H7 (cell line): ENCODE measurements at places on chromosomes 1 and 21. TPM values are rescaled to one million over a fixed set of nuclear protein-coding genes. Genes with fewer than 3 reads are reported as not detected.

DNA sequence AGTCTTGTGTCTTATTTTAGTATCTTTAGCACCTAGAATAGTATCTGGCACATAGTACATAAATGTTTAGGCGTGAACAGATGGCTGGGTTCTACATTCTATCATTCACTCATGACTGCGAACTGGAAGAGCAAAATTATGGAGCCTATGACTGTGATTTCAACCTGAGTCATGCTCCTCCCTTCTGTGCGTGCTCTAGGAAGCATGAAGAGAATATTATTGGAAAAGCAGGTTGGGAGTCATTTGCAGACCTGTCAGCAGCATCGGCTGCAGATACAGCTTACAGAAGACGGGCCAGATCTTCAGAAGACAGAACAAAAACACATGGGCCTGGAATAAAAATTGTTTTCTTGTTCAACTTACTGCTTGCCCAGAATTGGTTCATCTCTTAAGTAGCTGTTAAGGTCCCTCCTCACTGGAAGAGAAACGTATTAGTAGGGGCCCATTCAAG, 344.0 kb upstream of the USP24 start:
- DNase-seq, result no peak

DNA sequence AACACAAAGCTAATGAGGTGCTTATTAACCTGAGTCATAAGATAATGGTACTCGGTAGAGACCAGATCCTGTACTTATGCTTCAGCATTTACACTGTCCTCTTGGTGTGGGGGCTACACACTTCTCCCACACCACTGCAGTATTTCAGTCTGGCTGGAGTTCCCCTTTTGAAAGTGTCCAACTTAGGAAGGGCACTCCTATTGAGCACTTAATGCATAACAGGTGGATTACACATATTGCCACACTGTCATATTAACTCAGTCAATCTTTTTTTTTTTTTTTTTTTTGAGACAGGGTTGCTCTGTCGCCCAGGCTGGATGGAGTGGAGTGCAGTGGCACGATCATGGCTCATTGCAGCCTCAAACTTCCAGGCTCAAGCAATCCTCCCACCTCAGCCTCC, 1.5 kb downstream of the GPATCH4 start:
- no peak for DNase-seq

- DNase-seq, result no peak
These were observed 991 bp downstream of the SELENBP1 start for GRCh38 chr1:151371370-151372057.

GRCh38 chr1:62232871-62233278, 38.2 kb downstream of the L1TD1 start:
- no peak for DNase-seq

GRCh38 chr1:155051777-155052398, 772 bp downstream of the ADAM15 start:
- DNase-seq, result peak; percentile 84

- DNase-seq, result no peak
These were observed 90.2 kb downstream of the PBX1 start for GRCh38 chr1:164649146-164649545.

DNA sequence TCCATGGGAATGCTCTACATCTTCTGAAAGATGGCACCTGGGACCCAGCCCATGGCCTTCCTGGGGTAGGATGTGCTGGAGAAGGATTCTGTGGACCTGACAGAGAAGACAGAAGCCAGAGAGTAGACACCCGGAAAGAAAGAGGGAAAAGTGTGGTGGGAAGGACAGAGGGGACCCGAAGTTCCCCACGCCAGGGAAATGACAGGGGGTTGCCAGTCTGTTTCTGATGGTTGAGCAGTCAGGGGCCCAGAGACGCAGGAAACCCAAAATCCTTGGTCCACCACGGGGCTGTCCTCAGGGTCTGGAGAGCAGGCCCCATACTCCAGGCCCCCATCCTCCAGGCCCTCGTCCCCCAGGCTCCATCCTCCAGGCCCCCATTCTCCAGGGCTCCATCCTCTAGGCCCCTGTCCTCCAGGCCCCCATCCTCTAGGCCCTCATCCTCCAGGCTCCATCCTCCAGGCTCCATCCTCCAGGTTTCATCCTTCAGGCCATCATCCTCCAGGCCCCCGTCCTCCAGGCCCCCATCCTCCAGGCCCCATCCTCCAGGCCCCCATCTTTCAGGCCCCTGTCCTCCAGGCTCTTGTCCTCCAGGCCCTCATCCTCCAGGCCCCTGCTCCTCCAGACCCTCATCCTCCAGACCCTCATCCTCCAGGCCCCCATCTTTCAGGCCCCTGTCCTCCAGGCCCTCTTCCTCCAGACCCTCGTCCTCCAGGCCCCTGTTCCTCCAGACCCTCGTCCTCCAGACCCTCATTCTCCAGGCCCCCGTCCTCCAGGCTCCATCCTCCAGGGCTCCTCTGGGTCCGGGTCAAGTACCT, 1.0 kb upstream of the TFF2 start:
- DNase-seq, result no peak

GRCh38 chr21:45459171-45460010, 54.4 kb downstream of the COL18A1 start:
- DNase-seq, result no peak

- no peak for DNase-seq
These were observed 61.4 kb upstream of the CNIH3 start for GRCh38 chr1:224554620-224555259.

DNA sequence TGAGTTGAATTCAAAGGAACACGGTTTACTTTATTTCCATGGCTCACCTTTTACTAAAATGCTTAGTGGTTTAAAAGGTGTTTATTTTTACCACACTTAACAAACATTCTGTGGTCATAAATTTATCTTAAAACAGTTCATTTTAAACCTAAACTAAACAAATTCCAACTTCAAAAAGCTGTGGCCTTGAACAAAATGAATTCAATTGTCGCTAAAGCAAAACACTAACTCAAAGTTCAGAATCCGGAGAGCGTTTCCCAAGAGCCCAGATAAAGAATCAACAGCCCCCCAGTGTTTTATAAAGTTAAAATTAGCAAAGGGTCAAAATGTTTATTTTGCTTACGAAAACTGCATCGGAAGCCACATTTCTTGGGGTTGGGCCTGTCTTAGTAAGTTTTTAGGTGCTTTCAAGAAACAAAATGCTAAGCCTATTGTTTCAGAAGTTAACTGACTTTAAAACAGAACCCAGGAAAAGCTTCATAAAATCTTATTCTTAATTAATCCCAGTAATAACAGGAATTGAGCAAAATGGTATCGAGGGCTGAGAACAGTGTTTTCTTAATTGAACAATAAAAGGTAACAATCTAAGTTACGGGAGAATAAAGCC, 1.3 kb downstream of the PUM1 start:
- no peak for DNase-seq

DNA sequence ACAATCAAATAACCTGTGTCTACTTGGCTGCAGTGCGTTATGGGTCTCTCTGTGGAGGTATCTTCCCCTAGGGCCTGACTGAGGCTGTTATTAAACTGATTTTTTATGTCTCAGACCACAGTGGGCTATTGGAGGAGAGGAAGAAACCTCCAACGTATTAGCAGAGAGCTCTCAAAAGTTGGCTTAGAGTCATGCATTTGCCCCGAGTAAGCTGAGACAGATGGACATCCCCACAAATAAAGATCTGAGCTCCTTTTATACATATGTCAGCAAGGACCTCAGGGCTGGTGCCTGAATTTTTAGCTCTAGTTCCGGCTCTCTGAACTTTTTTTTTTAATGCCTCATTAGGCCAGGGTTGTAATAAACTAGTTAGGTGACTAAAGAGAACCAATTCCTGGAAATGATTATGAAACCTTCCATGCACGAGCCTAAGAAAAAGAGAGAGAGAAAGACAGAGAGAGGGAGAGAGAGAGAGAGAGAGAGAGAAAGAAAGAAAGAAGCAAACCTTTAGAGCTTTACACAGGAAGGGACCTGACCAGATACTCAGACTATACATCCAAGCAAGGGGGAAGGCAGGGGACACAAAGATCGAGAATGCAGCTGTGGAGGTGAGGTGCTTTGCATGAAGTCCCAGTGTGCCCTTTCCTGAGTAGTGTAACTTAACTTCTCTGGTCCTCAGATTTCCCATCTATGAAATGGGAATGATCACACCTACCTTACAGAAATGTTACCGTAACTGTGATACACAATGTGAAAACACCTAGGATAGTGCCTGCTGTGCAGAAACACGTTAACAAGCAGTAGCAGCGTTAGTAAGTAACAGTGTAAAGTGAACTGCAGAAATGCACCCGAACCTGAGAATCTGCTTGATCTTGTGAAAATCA, 8.4 kb upstream of the PIGR start:
- DNase-seq, result no peak

DNA sequence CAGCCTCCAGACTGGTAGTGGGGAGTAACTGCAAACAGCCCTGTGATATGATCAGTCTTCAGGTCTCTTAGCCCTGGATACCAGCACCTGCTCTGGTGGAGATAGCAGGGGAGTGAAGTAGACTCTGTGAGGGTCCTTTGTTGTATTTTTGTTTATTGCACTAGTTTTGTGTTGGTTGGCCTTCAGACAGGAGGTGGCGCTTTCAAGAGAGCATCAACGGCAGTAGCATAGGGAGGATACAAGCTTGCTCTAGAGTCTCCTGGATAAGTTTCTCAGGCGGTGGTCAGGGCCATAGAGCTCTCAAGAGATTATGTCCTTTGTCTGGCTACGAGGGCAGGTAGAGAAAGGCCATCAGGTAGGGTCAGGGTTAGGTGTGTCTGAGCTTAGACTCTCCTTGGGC, 116.4 kb downstream of the USH2A start:
- DNase-seq, result no peak

- no peak for DNase-seq
These were observed 8.2 kb downstream of the AMPD2 start for GRCh38 chr1:109627692-109628399.

DNA sequence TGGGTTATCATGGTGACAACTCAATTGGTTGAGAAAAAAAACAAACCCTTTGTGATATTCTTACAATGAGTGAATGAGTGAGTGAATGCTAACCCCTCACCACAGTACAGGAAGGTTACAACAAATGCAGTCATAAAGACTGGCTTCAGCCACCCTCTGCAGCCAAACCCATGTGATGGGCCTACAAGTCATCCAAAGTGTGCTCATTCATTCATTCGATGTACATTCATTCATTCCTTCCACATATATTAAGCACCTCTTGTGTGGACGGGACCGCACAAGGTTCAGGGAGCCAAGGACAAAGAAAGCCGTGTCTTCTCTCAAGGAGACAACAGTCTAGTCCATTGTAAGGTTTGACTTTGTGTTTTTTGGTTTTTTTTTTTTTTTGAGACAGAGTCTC, 49.4 kb downstream of the WDR4 start:
- no peak for DNase-seq

DNA sequence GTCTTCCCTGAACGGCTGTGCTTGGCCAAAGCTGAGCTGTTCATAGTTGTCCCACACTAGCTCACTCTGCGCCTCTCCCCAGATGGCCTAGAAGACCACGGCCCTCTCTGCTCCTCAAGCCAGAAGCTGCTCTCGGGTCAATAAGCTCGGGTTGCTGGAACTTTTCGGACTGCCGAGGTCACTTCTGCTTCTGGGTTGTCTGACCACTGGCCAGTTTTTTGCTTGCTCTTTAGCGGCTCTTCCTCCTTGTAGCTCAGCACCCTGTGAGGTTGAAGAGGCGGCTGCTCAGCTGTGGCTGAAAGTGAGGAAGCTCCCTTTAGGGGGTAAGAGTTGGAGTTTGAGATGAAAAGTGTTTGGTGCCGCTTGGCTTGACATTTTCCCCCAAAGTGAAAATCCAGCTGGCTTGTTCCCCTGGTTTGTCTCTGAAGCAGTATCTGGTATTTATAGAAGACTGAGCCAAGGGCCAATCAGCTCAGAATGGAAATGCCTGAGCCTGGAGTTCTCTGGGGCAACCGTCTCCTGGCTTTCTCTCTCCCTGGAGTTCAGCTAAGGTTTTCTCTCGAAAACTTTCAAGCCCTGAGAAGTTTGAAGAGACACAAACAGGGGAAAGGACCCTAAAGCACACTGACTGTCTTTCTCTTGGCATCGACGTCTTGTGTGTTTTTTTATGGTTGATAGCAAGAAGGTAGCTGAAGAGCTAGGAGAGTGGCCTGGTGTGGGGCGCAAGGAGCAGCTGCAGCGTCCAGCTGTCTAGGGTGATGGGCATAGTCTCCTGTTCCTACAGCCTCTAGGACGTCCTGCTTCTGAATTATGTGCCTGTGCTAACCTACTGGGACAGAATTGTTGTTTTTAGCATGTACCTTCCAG, 72.0 kb downstream of the SYT6 start:
- no peak for DNase-seq

- no peak for DNase-seq
These were observed 97.6 kb downstream of the PDE4B start for GRCh38 chr1:65890201-65890843.

DNA sequence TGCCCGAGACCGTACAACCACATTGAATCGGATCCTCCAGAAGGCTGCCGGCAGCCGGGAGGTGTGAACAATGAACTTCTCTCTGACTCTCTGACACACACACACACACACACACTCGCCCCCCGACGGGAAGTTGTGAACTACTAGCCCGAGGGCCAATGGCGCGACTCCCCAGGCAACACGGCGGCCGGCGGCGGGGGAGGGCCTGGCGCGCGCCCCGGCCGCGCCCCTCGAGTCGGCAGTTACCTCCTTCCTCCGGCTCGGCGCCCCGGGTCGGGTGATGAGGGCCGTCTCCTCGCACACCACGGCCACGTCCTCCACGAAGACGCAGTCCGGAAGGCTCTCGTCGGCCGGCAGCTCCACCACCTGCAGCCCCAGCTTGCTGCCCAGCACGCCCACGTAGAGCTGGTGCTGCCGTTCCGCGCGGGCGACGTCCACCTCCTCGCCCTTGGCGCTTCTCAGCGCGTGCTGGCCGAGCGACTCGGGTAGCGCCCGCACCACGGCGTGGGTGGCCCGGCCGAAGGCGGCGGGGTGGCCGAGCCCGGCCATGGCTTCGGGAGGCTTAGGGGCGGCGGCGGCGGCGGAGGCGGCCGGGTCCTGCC, 361 bp downstream of the DDAH1 start:
- DNase-seq, result peak; percentile 86

- DNase-seq, result no peak
These were observed 21.5 kb downstream of the DHCR24 start for GRCh38 chr1:54865238-54866073.

DNA sequence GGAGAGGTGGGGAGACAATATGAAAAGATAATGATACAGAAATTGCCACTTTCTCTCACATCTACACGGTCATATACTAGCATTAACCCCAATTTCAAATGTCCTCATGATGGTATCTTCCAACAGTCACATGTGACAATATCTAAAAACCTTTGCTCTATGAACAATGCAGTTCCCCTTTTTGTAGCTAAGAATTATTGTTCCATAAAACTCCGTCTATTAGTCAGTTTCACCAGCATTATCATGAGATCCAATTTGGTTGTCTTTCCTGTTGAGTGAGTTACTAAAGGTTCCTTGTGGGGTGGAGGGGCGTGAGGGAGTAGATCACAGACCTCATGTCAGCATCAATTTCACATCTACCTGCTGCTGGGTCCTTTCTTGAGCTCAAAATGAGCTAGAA, 1.7 kb downstream of the TIAM1 start:
- no peak for DNase-seq

DNA sequence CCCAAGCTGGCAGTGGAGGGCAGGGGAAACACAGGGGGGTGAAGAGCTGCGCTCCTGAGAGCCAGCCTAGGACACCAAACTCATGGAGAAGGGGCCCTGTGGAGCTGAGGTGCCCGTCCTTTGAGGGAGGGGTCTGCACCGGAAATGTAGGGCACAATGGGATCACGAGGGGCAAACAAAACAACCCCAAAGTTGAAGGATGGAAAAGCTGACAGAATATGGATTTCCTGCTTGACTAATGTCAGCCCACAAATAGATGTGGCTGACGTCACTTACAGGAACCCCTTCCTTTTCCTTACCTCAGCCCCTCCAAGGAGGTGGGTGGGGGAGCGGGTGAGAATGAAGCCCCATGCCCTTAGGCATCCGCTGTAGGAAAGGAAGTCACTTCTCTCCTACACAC, 110.9 kb downstream of the KCNN3 start:
- DNase-seq, result no peak

The NTNG1 gene
- total RNA-seq, result 3.7 and 5.4 TPM in 2 replicates

The UBL4B gene
- not detected in 2 replicates for total RNA-seq

The CLCC1 gene
- 24.5 and 41.3 TPM in 2 replicates for total RNA-seq

The OPTC gene
- 0.30 and 0.80 TPM in 2 replicates for total RNA-seq
